Esophagus muscularis mucosa (tissue), 4 donors: ENCODE measurements at places on chromosomes 2 and 18.

- DNase-seq = no peak
These were observed 212.0 kb upstream of the NABP1 start for GRCh38 chr2:191465766-191466420.

- DNase-seq = no peak
These were observed 8.4 kb downstream of the APOB start for GRCh38 chr2:21035282-21035973.

DNA sequence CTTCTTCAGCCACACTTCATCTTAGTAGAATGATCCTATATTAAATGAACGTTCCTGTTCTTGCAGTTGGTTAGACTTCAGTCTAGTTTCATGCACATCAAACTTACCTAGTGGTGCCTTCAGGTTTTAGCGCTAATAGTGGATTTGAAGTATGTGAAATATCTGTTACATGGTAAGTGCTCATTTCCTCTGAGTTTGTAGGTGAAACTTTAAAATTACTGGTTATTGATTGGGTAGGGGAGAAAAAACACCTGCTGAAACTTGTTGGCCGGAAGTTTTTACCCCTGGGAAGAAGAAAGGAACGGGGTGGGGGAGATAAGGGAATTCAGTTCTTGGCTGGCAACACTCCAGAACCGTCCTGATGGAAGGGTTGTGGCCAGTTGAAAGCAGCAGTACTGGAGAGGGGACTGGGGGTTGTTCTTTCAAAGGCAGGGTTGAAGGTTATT lies 112.8 kb downstream of the SPTBN1 start:
- DNase-seq = no peak

DNA sequence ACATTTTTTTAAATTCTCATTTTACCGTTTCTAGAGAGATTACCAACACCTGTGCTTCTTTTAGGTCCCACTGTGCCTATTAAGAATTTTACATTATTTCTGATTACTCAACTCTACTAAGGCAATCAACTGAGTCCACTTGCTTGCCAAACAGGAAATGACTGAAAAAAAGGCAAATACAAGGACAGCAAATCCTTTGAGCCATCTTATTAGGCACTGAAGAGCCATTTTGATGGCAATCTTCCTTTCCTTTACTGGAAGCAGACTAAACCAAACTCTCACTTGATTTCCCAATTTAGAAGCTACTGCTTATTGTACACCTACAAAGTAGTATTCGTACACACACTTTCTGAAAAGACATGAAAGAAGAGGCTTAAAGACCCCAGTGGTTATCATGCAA lies 121.4 kb upstream of the COL3A1 start:
- no peak for DNase-seq

DNA sequence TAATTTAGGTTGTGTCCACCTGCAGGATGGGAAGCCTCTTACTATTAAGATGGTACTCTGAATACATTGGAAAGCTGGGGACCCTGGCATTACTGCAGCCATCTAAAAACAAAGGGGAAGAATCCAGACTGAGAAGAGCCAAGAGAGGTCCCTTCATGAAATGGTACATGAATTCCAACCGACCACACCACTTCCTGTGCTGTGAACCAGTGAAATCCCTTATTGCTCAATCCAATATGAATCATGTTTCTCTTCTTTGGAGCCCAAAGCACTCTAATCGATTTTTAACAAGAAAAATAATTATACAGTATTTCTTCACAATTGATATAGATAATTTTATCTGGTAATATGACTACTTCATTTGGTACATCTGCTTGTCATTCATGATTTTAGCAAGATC lies 479.7 kb upstream of the RAB6C start:
- DNase-seq = no peak

- DNase-seq = no peak
These were observed 212.9 kb downstream of the MTX2 start for GRCh38 chr2:176482107-176482506.

- no peak for DNase-seq
These were observed 294.0 kb downstream of the PLCL1 start for GRCh38 chr2:198098386-198098785.
